ENCODE measurements at places on chromosomes 7 and 10.

- DNase-seq: no peak
These were observed at the start of gene MEOX2 for GRCh38 chr7:15686295-15686956. MEOX2 (minus strand) TSS chr7:15686683; CDS start chr7:15686402, 281 bp downstream.

DNA sequence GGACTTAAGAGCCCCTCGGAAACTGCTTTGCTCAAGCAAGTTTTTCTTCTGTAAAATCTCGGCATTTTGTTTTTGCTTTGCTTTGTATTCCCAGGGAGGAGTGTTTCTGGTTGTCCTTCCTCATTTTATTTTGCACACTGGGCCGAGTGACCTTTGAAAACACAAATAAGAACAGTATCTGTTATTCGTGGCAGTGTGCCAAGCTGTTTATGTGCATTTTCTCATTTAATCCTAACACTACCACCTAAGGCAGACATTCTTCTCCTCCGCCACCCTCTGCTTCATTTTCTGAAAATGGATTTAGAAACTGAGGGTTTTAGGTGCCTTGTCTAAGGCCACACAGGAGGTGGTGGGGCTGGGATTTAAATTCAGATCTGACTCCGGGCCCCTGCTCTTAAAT is 218.5 kb downstream of the TCF7L2 start:
- no peak for DNase-seq

- DNase-seq: no peak
These were observed 91.9 kb upstream of the MYO3A start for GRCh38 chr10:25842146-25842545.

- no peak for DNase-seq
These were observed 38.3 kb upstream of the TOMM7 start for GRCh38 chr7:22860784-22861482.

GRCh38 chr7:69430384-69431021 is 167.8 kb upstream of the AUTS2 start:
- DNase-seq: no peak

GRCh38 chr10:114489521-114490310 is 85.4 kb upstream of the AFAP1L2 start:
- no peak for DNase-seq
